Body of pancreas (tissue), 4 donors: ENCODE measurements at places on chromosomes 4 and X.

- no peak for DNase-seq
These were observed 351 bp upstream of the SLC30A9 start for GRCh38 chr4:41989994-41990364.

DNA sequence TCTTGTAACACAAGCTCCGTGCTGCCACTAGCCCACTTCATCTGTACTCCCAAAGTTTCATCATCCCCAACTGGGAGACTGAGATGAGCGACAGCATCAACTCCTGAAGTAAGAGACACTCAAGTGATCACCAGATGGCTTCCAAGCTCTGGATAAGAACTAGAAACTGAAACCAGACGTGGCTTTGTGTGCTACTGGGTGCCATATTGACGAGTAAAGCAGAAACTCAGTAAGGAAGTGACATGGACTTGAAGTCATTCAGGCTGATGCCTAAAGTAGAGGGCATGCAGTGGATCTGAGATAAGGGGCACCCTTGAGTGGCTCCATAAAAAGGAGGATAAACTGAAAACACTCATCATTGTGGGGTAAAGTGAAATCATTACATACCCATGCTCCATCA, 72.4 kb downstream of the PCYT1B start:
- DNase-seq: no peak

DNA sequence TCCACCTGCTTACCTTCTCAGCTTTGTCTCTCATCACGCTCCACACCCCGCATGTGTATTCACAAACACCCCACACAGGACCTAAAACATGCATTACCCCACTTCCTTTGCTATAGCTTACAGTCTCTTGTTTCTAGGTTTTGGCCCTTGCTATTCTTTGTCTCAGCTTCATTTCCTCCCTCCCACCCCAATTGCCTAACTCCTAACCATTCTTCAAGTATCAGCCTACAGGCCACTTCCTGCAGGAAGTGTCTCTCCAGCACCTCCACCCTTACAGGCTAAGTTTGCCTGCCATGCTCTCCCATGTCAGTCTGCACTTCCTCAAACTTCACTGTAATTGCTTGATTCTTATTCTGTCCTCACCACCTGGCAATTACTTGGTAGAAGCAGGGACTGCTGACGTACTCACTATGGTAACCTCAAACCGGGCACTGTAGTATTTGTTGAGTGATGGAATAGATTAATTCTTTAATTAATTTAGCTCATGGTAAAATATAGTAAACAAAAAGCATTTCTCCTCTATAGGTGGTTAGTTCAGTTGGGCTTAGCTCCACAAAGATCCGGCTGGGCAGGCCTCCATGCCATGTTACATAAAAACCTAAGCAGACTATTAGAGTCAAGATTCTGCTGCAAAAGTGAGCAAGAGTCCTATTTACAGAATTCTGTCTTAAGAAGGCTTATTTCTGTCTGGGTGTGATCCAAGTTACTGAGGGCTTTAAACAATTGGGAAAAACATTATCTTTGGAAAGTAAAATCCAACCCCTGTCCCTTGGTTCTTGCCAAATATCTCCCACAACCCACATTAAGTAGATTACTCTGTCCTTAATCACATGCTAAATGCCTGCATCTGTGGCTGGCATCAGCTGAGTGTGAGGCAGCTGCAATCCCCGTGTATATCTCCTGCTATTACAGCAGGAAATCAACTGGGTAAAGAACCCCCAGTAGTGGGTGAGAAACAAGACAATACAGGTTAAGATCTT, 124.7 kb upstream of the CPEB2 start:
- peak; percentile 27 for DNase-seq

- DNase-seq: no peak
These were observed 55.2 kb downstream of the GAB1 start for GRCh38 chr4:143391895-143392294.

- DNase-seq: no peak
These were observed 59.5 kb downstream of the SLC39A8 start for GRCh38 chr4:102285831-102286230.

GRCh38 chr4:81085979-81086378, 55.5 kb downstream of the BMP3 start:
- DNase-seq: no peak

GRCh38 chrX:131802836-131803626, 220.1 kb upstream of the STK26 start:
- DNase-seq: no peak

DNA sequence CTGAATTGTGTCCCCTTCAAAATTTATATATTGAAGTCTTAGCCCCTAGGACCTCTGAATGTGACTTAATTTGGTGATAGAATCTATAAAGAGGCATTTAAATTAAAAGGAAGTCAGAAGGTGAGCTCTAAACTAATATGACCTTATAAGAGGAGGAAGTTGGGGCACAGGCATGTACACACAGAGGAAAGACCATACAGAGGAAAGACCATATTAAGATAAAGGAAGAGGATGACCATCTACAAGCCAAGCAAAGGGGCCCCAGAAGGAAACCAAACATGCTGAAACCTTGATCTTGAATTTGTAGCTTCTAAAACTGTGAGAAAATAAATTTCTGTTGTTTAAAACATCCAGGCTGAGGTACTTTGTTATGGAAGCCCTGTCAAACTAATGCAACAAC, 26.9 kb upstream of the CYBB start:
- no peak for DNase-seq

GRCh38 chr4:1053080-1053661, 41.7 kb downstream of the FGFRL1 start:
- DNase-seq: no peak

- no peak for DNase-seq
These were observed 24.9 kb upstream of the RNF150 start for GRCh38 chr4:141158219-141158618.

- no peak for DNase-seq
These were observed 509.7 kb downstream of the SMARCA1 start for GRCh38 chrX:129013574-129013973.

- no peak for DNase-seq
These were observed 92.7 kb downstream of the TENT5D start for GRCh38 chrX:80512924-80513323.

DNA sequence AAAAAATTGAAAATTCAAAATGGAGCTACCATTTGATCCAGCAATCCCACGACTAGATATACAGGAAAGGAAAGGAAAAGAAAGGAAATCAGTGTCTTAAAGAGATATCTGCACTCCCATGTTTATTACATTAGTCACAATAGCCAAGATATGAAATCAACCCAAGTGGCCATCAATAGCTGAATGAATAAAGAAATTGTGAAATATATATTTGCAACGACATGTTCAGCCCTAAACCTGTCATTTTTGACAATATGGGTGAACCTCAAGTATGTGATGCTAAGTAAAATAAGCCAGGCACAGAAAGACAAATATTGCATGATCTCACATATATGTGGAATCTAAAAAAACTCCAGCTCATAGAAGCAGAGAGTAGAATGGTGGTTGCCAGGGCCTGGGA, 155.1 kb downstream of the ANXA5 start:
- no peak for DNase-seq

DNA sequence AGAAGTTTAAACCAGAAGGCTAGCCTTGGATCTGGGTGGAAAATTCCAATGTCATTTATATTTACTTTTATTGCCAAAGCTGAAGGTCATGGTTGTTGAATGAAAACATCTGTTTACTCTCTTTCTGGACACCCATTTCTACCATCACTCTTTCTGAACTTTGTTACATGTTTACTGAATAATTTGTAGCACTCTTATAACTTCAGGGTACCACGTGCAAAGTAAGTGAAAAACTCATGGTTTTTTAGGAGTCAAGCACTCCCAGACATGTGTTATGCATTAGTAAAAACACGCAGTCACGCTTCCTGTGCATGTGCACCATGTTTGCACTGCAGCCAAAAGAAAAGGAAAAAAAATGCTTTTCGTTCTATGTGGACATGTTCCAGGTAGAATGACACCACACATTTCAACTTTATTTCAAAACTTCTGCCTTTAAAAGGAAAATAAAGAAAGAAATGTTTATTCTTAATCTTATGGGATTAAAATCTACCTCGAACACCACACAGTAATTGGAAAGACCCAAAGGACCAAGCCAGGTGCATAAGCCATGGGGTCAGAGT, 31.4 kb upstream of the ADH1C start:
- peak; percentile 60 for DNase-seq

GRCh38 chrX:110795645-110796406, at the start of gene CHRDL1:
TSS of gene CHRDL1 (minus strand) at chrX:110795817. CDS start at chrX:110792181, 3,636 bp downstream.
- DNase-seq: peak; percentile 69

DNA sequence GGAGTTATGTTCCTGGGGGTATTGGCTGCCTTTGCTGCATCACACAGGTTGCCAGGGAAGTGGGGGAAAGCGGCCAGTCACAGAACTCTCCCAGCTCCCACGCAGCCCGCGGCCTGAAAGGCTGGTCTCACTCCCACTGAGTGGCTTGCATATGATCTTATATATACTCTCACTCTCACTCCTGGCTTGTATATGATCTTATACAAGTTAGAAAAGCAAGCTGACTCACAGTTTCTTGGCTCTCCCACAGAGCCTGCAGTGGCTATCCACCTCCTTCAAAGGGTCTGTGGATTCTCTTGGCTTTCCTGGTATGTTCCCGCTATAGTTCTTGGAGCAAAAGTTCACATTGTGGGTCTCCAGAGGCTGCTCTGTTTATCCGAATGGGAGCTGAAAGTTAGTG, 833.5 kb upstream of the GALNTL6 start:
- no peak for DNase-seq

DNA sequence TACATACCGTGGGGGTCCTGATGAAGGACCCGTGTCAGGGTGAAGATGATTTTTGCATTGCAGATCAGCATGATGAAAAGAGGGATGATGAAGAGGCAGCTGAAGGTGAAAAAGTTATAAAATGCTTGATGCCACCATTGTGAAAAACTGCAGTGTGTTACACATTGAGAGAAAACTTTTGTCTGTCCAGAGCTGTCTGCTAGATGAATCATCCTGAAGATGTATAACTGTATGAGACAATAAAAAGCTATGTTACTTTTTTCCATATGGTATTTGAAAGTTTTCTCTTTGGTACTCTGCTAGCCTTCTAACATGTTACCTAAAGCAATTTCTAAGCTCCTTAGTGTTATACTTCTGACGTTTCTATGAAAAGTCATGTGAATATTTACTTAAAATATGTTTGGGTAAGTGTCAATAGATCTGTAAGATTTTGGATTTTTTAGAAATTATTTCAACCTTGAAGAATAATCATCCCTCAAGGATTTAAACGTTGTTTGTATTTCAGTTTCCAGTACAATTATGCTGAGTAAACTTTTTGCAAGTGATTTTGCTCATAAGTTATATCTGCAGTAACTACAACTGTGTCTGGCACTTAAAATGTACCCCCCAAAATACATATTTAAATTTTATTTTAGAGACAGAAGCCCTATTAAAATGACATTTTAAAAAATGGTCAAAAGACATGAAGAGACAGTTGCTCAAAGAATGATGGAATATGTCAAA, 9.5 kb downstream of the GNRHR start:
- no peak for DNase-seq

DNA sequence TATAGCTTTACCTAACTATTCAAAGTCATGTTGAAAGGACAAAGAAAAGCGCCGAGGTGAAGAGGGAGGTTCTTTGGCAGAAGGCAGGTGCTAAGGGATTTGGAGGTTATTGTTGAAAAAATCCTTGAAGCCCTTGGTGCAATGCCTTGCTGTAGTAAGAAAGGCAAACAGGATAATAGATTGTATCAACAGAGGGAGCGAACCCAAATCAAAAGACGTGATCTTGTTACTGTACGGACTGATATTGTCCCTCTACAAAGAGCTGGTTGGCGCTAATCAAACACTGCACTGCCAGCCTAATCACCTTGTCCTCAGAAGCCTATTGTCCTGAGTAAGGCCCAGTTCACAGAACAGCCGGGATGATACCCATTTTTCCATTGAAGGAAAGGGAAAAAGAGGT, 182.9 kb downstream of the ZIC3 start:
- no peak for DNase-seq

DNA sequence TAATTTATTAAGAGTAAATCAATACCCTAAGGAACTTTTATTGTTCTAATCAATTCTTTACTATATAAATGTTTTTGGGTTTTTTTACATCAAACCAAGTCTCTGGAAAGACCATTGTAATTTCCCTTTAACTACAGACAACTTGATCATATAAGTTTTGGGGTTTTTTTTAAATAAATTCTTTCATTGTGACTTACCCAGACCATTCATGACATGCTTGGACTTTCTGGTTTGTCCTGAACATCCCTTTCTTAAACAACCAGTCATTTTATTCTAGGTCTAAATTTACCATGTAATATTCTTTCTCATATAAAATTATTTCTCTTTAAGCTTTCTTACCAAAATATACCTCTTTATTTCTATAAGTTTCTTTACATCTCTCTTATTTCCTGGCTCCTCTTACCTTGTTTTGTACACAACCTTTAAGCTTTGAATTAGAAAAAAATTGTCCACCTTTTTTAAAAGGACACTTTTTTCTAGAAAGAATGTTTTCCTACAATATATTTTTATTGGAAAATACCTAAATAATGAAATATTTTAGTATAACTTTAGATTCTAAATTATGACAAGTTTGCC, 8.4 kb downstream of the CNGA1 start:
- no peak for DNase-seq

GRCh38 chr4:146646593-146647325, 8.1 kb downstream of the POU4F2 start:
- no peak for DNase-seq

DNA sequence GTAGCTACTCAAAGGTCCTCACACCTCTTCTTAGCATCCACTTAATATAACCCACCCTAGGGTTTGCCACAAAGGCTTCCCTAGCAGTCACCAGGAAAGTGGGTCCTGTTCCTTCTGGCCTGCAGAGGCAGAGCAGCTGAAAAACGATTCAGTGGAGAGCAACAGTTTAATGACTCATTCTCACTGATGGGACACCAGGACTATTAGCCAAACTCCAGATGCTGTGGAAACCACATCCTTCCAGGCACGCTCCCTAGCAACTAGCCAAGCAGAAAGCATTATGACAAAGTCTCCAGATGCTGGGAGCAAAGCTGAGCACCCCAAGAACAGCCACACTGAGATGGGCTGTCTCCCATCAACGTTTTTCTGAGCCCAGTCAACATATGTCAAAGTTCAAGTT, 30.3 kb upstream of the UTP14A start:
- no peak for DNase-seq

GRCh38 chr4:98394134-98394533, 132.9 kb downstream of the RAP1GDS1 start:
- no peak for DNase-seq

GRCh38 chr4:174522183-174523024, at the start of gene HPGD:
TSS of gene HPGD (minus strand) at chr4:174522488. CDS start at chr4:174522451, 37 bp downstream.
- DNase-seq: peak; percentile 35

- DNase-seq: no peak
These were observed 132.9 kb upstream of the TMEM47 start for GRCh38 chrX:34790026-34790425.

DNA sequence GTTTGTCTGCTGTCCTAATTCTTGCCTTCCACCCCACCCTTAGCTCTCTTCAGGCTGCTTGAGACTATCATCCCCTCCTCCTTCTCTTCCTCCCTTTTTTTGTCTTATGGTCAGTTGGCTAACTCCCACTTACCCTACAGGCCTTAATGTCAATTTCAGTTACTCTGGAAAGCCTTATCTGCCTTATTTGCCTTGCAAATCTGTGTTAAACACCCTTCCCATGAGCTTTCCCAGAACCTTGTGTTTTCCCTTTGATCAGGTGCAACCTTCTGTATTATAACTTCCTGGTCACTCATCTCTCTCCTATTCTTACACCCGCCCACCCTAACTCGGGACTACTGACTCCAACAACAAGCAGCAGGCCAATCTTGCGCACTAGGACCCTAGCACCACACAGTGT, 74.8 kb downstream of the COX18 start:
- DNase-seq: no peak
